ENCODE measurements at places on chromosomes 12 and 14.

- DNase-seq, result no peak
Measured at GRCh38 chr12:116975779-116976393, 65.1 kb downstream of the FBXW8 start.

DNA sequence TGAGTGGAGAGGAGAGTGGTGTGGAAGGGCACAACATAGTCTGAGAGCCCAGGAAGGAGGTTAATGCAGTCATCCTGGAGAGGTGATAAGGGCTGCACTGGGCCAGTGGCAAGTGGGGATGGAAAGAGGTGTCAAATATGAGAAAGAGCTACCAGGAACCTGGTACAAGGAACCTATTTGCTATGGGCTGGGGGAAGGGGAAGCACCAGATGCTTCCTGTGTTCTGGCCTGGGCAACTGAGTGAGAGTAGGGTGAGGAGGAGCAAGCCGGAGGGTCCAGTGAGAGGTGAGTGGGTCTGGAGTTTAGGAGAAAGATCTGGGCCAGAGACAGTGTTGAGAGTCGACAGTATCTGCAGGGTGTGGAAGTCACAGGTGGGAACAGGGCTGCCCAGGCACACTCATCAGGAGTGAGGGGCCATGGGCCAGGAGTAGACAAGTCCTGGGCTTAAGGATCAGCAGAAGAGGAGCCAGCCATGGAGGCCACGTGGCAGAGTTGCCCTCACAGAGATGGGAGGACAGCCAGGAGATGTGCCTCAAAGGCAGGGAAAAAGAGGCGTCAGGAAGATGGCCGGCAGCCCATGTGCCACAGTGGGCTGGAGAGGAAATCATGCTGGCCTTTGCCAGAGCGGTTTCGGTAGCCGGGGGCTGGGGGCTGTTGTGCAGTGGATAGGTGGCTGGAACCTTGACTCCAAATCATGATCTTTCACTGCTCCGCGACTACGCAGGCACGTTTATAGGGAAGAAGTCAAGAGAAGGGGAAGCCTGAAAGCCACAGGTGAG is 2.9 kb upstream of the AQP6 start:
- DNase-seq, result no peak

GRCh38 chr12:42756841-42757623 is 167.5 kb upstream of the PRICKLE1 start:
- no peak for DNase-seq

DNA sequence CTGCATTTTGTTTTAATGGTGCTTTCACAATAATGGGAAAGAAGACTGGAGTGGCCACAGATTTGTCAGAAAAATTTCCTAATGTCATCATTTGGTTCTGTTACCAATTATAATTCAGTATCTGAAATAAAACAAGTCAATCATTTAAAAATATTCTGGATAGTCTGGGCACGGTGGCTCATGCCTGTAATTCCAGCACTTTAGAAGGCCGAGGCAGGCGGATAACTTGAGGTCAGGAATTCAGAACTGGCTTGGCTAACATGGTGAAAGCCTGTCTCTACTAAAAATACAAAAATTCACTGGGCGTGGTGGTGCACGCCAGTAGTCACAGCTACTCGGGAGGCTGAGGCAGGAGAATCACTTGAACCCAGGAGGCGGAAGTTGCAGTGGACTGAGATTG is 4.0 kb upstream of the LIMA1 start:
- DNase-seq, result no peak

DNA sequence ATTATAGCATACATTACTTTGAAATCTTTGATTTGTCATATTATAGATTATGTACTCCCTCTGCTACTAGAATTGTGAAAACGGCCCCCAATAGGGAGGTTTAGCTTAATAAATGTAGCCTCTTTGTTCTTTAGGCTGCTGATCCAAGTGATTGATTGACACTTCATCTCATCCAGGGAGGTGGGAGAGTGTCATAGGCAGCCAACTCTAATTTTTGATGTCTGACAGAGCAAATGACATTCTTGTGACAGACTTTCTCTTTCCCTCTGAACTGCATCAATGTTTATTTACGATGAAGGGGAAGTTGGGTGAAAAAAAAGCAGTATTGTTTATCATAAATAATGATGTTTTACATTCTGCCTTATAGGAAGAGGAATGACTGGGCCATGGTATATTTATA is 221.4 kb downstream of the MDGA2 start:
- DNase-seq, result no peak

DNA sequence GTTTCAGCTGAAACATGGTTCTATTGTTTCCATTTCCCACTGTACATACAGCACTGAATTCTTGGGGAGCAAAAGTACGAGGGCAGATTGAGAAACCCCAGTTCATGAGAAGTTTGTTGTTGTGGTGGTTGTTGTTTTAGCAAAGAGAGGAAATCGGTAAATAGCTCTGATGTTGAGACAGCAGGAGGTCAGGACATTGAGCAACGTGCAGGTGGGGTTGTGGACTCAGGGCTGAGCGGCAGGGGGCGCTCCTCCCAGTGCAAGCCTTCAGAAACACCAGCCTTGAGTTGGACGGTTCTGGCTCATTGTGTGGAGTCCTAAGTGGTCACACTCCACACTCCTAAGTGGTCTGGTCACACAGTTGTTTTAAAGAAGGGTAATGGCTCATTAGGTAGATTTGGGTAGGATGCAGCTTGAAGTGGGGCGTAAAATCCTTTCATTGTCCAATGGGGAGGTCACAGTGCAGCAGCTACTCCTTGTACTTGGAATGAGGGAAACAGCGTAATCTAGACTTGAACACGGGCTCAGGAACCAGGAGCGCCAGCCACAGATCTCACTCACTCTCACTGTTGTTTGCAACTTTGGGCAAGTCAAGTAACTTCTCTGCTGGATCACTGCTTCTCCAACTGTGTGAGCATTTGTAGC is 14.5 kb upstream of the PWP1 start:
- DNase-seq, result no peak

GRCh38 chr12:122721057-122721545 is 4.5 kb upstream of the HCAR3 start:
- DNase-seq, result no peak

GRCh38 chr12:120214626-120215356 is 13.9 kb upstream of the RPLP0 start:
- no peak for DNase-seq

Measured in NCI-H526 treated with DMSO at 0.1 percent for 48 hours (cell line).